B cell (primary cell): ENCODE measurements at places on chromosomes 7 and 10. TPM values are rescaled to one million over a fixed set of nuclear protein-coding genes. Genes with fewer than 3 reads are reported as not detected.

GRCh38 chr7:137298464-137298794 is 45.1 kb downstream of the PTN start:
- H3K4me3 ChIP-seq = no peak overlapping the region
- H3K27ac ChIP-seq = no peak overlapping the region
- no peaks in the 10 kb centered on the region for H3K27me3 ChIP-seq
- H3K4me1 ChIP-seq = no peaks in the 10 kb centered on the region
- no peak for DNase-seq
- H3K36me3 ChIP-seq = no peaks in the 10 kb centered on the region

DNA sequence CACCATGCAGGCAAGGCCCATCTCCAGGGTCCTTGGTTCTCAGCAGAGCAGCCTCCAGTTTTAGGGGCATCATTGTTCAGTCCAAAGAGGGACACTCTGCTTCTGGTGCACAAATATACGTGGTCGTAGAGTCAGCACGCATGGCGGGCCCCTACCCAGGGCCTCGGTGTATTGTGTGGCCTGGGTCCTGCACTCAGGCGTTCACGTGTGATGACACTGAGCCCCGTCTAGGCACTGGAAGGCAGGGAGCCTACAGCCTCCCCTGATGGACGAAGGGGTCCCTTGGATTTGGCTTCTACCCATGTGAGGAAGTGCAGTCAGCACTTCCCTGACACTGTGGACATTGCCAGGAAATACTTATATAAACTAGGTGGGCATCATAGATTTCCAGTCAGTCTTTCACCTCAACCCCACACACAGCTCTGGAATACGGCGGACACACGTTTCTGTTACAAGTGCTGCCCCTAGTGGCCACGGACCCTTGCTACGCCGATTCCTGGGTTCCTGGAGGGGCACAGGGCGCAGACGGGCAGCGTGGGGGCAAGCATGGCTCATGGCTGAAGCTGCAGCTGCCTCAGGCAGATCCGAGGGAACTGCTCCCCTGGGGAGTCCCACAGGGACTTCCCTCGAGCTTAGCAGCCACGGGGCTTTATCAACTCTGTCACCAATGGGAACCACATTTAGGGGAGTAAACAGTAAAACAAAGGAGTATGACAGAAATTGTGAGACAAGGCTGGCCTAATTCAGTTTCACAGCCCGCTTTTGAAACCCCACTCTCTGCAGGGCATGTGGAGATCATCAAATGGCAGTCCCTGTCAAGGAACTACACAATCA is 25.4 kb downstream of the AIFM2 start:
- DNase-seq = peak; percentile 26
- H3K27me3 ChIP-seq = no peaks in the 10 kb centered on the region

DNA sequence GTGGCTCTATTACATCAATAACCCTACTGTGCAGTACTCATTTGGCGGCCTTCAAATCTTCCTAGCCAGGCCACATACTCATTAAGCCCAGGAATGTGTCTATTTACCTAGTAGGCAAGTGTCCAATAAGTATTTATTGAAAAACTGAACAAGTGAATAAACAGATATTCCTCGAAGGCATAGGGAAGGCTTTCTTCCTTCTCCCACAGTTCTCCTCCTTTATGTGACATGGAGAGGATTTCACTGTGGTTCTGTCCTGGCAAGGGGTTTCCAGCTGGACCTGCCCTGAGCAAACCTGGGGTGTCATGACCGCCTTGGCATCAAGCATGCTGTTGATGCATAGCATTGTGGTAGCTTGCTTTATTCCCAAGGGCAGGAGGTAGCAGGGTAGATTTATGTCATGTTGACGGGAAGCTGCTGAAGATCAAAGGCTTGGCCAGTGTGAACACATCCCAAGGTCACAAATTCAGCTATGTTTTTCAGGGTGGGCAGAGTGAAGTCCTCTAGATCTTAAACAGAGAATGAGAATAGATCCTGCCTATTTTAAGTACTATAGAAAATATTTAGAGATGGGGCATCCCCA is 195.1 kb downstream of the INHBA start:
- no peaks in the 10 kb centered on the region for H3K4me1 ChIP-seq
- no peaks in the 10 kb centered on the region for H3K27me3 ChIP-seq
- no peak for DNase-seq
- no peak overlapping the region for H3K4me3 ChIP-seq
- H3K36me3 ChIP-seq = no peaks in the 10 kb centered on the region

GRCh38 chr10:114682121-114682520 is 24.0 kb upstream of the ABLIM1 start:
- no peaks in the 10 kb centered on the region for H3K4me1 ChIP-seq
- H3K27me3 ChIP-seq = no peaks in the 10 kb centered on the region
- DNase-seq = no peak
- H3K36me3 ChIP-seq = no peaks in the 10 kb centered on the region
- no peak overlapping the region for H3K4me3 ChIP-seq
- H3K27ac ChIP-seq = no peak overlapping the region

The HUS1 gene
- 37.7 and 45.7 TPM in 2 replicates for polyA plus RNA-seq

The GNAT3 gene
- polyA plus RNA-seq = not detected in 2 replicates

The CPA2 gene
- not detected in 2 replicates for polyA plus RNA-seq

The C10orf143 gene
- 9.3 and 12.8 TPM in 2 replicates for polyA plus RNA-seq
